ENCODE measurements at places on chromosomes 4 and X.
A peak's percentile ranks its signal among the peaks of the same experiment; 100 is the strongest.

GRCh38 chr4:14196131-14196530, 568.6 kb upstream of the BOD1L1 start:
- DNase-seq = peak; percentile 23

DNA sequence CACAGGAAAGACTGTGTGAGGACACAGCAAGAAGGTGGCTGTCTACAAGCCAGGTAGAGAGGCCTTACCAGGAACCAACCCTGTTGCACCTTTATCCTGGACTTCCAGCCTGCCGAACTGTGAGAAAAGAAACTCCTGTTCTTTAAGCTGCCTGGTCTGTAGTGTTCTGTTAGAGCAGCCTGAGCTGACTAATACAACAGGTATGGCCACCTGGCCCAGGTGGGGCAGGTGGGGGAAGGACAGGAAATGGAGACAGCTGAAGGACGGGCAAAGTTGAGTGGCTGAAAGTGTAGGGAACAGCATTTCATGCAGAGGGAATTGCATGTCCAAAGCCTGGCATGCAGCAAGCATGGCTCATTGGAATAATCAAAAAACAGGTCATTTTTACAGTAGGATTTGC, 35.1 kb downstream of the CYTL1 start:
- DNase-seq = no peak

DNA sequence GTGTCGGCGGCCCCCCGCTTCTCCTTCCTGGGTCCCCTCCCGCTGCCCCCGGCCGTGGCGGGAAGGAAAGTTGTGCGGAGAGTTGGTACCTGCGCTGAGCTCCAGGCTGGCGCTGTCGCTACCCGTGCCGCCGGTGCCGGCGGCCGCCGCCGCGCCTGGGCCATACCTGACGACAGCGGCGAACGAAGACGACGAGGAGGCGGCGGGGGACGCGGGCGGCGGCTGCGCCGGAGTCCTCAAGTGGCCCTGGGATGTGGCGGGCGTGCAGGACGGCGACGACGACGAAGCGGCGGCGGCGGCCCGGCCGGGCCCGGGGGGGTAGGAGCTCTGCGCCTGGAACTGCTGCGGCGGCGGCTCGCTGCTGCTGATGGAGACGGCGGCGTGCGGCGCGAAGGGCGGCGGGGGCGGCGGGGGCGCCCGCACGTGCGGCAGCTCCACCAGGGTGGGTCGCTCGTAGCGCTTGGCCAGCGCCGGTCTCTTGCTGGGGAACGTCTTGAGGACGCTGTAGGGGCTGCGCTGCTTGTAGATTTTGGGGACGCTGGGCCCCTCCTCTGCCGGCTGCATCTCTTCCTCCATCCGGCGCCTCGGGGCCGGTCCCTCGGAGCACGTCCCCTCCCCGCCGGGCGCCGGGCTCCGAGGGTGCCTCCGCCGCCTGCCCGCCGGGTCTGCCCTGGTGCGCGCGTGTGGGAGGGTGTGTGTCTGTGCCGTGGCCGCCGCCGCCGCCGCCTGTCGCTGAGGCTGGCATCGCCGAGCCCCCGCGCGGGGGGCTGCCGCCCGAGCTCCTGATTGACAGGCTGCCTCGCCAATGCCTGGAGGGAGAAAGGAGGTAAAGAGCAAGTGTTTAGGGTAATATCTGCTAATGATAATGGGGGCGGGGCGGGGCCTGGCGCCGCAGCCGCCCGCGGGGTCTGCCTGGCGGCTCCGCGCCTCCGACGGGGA, 618 bp downstream of the BEND4 start:
- DNase-seq = no peak

- peak; percentile 4 for DNase-seq
Measured at GRCh38 chr4:158535130-158535614, 13.5 kb downstream of the RXFP1 start.

DNA sequence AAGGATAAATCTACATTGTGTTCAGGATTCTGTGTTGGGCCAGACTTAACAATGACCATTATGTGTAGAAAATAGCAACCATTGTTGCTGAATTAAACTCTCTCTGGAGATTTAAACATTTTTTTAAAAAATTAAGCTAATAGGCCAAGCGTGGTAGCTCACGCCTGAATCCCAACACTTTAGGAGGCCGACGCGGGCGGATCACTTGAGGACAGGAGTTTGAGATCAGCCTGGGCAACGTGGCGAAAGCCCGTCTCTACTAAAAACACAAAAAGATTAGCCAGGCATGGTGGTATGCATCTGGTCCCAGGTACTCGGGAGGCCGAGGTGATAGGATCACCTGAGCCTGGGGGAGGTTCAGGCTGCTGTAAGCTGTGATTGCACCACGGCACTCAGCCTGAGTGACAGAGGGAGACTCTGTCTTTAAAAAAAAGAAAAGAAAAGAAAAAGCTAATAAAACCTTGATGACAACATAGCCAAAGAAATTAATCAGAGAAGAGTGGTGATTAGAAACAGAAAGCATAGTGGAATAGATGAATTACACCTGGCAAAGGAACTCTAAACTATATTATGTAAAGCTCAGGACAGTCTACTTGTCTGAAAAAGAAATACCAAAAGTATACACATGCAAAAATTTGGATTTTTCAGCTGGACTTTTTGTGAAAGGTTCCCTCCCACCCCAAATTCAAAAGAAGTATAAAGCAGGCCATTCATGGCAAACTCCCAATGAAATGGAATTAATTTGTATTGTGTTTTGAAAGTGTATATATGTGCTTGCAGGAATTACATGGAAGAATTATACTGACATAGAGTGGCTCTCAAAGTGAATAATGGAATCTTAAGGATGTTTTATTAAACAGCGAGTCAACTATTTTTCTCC, 21.9 kb downstream of the PLS3 start:
- no peak for DNase-seq

GRCh38 chrX:10681167-10681566, 60.8 kb upstream of the MID1 start:
- no peak for DNase-seq

DNA sequence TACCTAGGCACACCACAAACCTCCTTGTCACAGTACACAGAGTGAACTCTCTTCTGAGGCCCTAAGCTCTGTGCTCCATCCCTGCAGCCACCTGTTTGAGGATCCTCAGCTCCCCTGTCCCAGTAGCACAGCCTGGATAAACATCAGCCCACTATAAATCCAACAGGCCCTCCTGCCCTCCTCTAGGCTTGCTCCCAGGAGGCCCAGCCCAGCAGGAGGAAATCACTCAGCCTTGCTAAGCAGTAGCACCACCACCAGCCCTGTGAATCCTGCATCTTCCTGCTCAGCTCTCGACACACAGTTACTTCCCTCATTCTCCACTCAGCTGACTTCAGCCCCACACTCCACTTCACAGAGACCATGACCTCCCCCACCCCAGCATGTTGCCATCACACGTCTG, 273.9 kb downstream of the BCOR start:
- no peak for DNase-seq

- DNase-seq = no peak
Measured at GRCh38 chr4:150518559-150518958, 63.4 kb upstream of the MAB21L2 start.

- no peak for DNase-seq
Measured at GRCh38 chrX:54483946-54484345, 12.1 kb downstream of the FGD1 start.

GRCh38 chr4:113825272-113825671, 63.7 kb upstream of the CAMK2D start:
- no peak for DNase-seq

DNA sequence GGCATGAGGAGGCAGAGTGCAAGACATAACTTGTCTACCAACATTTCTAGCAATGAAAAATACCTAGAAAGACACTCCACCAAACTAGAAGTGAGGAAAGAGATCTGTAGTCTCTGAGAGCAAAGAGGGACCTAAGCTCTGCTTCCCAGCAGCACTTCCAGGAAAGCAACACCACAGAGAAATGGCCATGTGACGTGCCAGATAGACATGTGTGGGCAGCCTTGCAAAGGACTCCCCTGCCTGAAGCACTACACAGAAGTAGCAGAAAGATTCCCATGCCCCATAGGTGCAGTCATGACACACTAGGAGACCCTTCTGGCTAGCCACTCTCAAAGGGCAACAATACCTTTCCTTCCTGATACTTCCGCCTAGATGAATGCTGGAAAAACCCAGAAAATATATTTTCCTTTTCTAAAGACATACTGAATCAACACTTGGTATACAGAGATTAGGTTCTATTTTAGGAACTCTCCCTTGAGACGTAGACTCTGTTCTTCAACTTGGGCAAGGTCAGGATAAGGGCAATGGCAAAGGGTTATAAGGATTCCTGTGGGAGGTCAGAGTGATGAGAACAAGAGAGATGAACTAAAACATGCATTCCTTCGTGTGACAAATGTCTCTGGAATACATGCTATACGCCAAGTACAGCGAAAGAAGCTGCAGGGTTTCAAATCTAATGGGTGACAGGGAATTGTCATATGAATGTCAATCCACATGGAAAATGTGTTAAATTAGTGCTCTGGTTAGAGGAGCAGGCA, 187.5 kb upstream of the ETNPPL start:
- DNase-seq = no peak

DNA sequence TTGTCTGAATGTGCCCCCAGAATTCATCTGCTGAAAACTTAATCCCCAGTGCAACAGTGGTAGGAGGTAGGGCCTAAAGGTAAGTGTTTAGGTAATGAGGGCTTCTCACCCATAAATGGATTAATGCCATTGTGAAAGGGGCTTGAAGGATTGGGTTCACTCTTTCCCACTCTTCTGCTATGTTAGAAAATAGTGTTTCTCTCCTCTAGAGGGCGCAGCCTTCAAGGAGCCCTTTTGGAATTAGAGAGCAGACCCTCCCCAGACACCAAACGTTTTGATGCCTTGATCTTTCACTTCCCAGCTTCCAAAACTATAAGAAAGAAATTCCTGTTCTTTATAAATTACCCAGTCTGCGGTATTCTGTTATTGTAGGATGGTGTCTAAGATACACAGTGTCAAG, 706.4 kb downstream of the SMARCA1 start:
- DNase-seq = no peak

GRCh38 chr4:30208731-30209435, 511.3 kb upstream of the PCDH7 start:
- no peak for DNase-seq

DNA sequence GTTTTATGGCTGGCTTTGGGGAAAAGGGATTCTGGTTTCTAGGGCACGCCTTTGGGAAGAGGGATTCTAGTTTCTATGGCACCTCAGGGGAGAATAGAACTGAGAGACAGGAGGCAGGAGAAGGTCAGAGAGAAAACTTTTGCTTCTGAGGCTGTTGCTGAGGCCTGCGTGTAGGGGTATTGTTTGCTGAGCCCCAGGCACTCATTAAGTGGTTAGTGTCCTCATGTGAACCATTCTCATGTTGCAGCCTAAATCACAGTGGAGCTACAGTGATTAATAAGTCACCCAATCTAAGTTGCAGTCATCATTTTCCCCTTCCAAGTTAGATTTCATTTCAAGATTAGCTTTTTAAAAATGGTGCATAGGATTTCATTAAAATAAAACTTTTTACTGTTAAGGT, 29.0 kb downstream of the VCX3A start:
- DNase-seq = no peak

DNA sequence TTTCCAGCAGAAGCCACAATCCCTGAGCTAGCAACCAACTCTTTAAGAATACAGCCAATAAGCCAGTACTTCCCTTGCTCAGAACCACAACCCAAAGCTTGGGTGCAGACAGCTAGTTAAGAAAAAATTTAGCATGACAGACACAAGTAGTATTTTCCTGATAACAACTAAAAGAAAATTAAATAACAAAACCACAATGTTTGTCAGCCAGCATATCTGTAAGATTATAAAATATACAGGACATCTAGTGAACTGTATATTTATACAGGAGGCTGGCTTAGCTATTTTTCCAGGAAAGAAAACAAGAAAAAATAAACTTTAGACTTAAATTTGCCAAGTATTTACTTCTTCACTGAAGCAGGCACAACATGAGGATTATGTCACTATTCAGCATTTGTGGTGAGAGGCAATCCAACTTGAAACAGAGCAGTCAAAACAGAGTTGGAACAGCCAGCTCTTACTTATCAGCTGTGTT, 6.6 kb downstream of the PF4V1 start:
- peak; percentile 86 for DNase-seq

DNA sequence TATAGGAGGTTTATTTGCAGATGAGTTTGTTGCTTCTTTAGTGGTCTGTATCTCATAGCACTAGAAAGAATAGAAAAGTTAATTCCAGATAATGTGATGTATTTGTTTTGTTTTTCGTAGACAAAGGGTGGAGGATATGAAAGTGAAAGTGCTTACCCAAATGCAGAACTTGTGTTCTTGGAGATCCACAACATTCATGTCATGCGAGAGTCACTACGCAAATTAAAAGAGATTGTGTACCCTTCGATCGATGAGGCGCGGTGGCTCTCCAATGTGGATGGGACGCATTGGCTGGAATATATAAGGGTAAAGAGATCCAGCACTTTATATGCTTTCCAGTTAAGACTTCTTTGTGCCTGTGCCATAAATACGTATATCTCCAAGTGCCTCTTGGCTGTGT, 43.3 kb downstream of the MTMR1 start:
- no peak for DNase-seq

- peak; percentile 82 for DNase-seq
Measured at GRCh38 chr4:150224896-150225591, 146.8 kb downstream of the DCLK2 start.

GRCh38 chr4:3636646-3637320, 104.6 kb upstream of the LRPAP1 start:
- no peak for DNase-seq

DNA sequence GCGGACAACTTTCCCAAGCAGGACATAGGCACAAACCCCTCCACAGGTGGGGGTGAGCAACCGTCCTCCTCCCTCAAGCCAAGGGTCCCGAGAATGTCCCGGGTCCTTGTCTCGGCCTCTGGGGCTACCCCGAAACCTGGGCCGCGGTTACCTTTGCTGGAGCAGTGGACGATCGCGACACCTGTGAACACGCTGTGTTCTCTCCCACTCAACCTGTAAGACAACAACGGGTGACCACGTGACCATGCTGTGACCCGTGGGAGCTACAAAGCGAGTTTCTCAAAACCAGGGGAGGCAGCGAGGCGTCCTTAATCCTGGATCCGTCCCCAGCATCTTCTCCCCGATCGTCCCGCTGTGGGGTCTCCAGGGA, 17.9 kb downstream of the ASMTL start:
- no peak for DNase-seq

DNA sequence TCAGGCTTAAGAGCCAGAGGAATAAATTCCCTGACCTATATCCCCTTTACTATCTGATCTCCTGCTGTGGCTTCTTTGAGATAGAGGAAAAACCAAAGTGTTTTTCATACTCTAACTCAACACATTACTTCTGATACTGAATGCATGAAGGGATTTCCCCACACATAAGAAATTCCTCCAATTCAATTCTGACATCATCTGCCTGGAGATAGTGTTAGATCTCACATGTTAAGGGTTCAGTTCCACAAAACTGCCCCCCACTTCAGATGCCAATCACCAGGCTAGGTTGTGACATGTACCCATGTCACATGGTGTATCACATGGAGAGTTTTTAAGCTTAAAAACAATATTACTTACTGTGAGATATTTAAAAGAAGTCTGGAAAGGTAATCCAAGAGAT, 46.8 kb downstream of the GSTCD start:
- no peak for DNase-seq

DNA sequence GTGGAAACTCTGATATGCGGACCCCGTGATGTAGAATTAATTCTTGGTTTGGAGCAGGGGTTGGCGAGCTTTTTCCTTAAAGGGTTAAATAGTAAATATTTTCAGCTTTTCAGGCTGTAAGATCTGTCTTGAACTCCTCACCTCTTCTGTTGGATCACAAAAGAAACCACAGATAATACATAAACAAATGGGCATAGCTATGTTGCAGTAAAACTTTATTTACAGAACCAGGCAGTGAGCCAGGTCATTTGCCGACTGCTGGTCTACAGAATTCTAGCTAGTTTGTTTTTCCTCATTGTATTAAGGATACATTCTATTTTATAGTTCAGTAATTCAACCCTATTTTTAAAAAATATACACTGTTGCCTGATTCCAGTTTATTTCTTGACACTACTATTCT, 116.6 kb downstream of the PAPSS1 start:
- no peak for DNase-seq

Data from AG09319 (cell line).